ENCODE measurements at places on chromosomes 6 and 20.

GRCh38 chr6:16180696-16181438 lies 52.0 kb downstream of the MYLIP start:
- DNase-seq: no peak

- DNase-seq: no peak
Measured at GRCh38 chr6:70599187-70599586, 32.5 kb downstream of the SDHAF4 start.

DNA sequence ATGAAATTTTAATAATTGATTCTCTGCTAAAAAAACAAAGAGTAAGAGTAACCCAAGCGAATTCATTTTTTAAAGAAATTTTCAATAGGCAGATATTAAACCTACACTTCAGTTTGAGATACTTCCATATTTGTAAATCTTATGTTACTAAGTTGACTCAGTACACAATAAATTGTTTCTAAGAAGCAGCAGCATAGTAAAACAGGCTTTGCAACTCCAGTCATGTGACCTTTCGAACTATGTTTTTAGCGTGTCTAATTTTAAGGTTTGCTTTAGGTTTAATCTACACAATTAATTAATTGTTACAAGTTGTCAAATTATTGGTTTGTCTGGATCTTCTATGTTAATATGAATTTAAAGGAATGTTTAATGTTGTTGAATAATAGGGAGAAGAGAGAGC lies 708.9 kb upstream of the CITED2 start:
- no peak for DNase-seq

DNA sequence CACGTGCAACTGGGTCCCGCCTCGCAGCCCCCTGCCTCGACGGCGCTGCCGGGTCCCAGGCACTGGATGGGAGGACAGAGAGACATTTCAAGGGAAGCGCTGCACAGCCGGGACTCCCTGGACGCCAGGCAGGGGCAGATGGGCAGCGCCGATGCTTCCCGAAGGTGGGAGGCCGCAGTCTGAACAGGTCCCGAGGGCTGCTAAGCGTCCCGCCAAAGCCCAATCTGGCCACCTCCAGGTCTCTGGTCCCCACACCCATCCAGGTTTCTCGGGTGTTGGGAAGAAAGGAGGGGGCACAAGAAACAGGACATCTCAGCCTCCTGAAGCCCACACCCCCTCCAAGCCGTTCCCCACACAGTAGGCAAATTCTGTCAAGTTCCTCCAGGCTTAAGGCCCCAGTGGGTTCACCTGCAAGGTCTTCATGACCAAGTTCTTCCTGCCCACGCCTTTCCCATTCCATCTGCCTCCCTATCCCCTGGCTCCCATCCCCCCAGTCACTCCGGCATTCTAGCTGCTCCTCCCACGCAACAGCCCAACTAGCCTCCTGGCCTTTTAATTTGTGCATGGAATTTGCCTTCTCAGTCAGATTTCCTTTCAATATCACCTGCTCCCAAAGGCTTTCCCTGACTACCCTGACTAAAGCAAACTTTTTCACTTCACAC lies 5.4 kb upstream of the CPXM1 start:
- DNase-seq: no peak

- no peak for DNase-seq
Measured at GRCh38 chr6:28657769-28658465, 132.2 kb downstream of the GPX5 start.

- no peak for DNase-seq
Measured at GRCh38 chr20:48948612-48949011, 27.1 kb downstream of the ARFGEF2 start.

- DNase-seq: no peak
Measured at GRCh38 chr6:39903656-39904055, 30.6 kb downstream of the MOCS1 start.

DNA sequence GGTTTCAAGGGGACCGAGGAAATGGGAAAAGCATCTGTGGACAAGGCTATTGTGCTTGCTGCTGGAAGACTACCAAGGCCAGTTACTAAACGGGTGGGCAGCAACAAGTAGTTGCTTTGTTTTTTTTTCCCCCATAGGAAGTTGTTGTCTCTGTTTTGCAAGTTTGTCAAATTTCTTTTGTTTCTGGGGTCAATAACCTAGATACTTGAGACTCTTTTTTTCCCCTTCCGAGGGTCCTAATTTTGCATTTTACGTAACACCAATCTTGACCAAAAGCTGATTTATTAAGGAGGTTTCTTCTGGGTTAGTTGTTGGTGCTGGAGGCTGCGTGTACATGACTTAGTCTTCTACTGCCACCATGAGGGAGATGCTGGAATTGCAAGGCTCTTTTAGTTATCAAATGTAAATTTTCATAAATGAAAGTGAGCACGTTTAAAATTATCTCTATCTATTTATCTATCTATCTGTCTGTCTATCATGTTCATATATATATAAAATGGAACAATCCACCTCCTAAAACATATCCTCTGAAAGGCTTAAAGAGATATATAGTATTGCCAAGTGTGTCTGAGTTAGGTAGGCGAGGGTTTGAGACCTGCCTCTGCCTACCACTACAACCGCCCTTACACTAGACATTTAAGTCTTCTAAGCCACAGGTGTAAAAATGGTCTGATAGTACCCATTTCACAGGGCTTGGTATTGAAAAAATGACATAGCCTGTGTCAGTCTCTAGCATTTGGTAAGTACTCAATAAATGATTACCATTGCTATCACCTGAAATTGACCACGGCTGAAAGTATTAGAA lies 60.2 kb downstream of the GCLC start:
- DNase-seq: peak; percentile 46

- no peak for DNase-seq
Measured at GRCh38 chr20:46731770-46732169, 22.3 kb downstream of the SLC2A10 start.

DNA sequence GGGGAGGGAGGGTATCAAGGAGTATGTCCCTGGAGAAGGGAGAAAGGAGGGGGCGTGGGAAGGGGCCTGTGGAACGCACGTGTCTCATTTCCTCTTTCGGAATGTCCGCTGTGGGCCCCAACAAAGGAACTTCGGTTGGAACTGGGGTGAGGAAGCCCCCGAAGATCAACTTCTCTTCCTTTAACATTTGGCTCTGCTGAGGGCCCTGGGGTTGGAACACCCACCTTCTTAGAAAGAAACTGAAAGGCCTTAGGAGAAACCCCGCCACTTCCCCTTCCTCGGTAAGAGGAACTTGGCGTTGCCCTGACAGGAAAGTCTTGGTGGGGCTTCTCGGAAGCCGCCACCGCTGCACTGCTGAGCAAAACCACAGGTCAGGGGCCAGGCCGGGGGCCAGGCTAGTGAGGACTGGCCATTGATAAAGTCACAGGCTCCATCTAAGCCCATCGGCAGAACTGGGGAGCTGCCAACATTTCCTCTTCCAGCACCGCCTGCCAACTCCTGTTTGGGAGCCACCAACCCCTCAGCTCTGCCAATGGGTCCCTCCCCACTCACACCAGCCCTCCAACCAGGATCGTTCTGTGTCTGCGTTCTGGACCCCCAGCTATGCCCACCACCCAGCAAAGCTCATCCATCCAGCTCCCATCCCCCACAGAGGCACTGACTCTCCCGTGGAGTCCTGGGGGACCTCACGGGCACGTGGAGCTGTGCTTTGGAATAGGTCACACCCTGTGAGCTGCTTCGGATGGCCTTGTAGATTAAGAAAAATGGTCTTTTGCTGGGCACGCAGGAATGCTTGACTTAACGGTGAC lies 44.8 kb downstream of the FGD2 start:
- no peak for DNase-seq

- no peak for DNase-seq
Measured at GRCh38 chr6:37517411-37517812, 17.7 kb upstream of the CCDC167 start.

GRCh38 chr6:124819346-124819745 lies 142.9 kb upstream of the RNF217 start:
- DNase-seq: no peak

DNA sequence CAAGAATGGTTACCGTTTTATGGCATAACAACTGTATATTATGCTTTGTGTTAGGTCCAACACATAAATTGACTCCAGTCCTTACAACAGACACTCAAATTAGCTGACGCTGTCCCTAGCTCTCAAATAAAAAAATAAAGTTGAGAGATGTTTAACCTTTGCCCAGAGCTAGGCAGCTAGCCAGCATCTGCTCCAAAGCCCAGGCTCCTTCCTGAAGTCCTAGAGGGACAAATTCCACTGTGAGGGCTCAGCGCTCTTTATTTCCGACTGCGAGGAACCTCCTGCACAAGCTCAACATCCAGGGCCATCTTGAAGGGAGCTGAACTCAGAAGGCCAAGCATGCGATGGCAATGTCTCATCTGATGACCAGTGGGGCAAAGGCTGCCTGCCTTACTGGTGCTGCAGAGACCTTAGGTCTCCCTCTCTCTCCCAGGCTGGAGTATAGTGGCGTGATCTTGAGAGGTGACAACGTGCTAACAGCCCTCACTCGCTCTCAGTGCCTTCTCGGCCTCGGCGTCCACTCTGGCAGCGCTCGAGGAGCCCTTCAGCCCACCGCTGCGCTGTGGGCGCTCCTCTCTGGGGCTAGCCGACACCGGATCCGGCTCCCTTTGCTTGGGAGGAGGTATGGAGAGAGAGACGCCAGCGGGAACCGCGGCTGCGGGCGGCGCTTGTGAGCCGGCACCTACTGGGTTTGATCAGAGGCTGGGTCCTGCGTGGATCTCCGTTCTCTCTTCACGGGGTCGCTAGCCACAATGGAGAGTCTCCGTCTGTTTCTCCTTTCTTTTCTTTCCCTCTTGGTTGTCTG lies 24.7 kb upstream of the GFOD1 start:
- no peak for DNase-seq

GRCh38 chr20:39270837-39271604 lies 308.9 kb downstream of the DHX35 start:
- DNase-seq: no peak

GRCh38 chr6:83509441-83509840 lies 2.9 kb upstream of the PRSS35 start:
- DNase-seq: no peak

Measured in AG09309 (cell line).